ENCODE measurements at places on chromosomes 2 and 18. TPM values are rescaled to one million over a fixed set of nuclear protein-coding genes. Genes with fewer than 3 reads are reported as not detected.

The CAPN14 gene
- not detected for total RNA-seq

DNA sequence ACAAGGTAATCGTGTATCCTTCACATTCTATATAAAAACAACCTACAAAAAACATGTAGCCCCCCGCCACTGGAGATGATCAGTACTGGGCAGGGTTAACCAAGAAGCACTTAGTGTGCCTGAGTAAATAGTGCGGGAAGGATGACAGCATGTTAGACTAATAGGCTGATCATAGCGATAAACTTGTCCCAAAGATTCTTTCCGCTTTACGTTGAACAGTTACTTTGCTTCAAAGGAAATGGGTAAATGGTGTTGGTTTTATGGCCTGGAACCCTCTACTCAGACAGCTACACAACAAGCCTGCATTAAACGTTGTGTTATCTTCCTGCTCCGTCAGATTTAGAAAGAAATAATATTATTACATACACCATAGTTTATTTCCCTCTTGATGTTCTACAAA lies 67.7 kb downstream of the CTAGE1 start:
- DNase-seq: no peak
- H3K4me1 ChIP-seq: peaks cover 10% of the 10 kb centered on the region

- no peaks in the 10 kb centered on the region for H3K4me1 ChIP-seq
- no peaks in the 10 kb centered on the region for H3K27me3 ChIP-seq
Measured at GRCh38 chr2:34102339-34102738, 503.2 kb upstream of the FAM98A start.

The C2orf78 gene
- not detected for total RNA-seq

DNA sequence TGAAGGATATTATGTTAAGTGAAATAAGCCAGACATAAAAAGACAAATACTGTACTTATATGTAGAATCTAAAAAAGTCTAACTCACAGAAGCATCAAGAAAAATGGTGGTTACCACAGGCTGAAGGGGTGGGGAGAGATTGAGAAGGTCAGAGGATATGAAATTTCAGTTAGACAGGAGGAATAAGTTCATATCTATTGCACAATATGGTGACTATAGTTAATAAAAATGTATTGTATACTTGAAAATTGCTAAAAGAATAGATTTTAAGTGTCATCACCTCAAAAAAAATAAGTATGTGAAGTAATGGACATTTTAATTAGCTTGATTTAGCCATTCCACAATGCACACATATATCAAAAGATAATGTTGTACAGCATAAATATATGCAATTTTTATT lies 19.8 kb downstream of the ACMSD start:
- H3K36me3 ChIP-seq: no peaks in the 10 kb centered on the region
- no peak overlapping the region for H3K4me3 ChIP-seq
- DNase-seq: no peak
- H3K4me1 ChIP-seq: no peaks in the 10 kb centered on the region
- no peaks in the 10 kb centered on the region for H3K27me3 ChIP-seq

The GRB14 gene
- 6.5 TPM for total RNA-seq

DNA sequence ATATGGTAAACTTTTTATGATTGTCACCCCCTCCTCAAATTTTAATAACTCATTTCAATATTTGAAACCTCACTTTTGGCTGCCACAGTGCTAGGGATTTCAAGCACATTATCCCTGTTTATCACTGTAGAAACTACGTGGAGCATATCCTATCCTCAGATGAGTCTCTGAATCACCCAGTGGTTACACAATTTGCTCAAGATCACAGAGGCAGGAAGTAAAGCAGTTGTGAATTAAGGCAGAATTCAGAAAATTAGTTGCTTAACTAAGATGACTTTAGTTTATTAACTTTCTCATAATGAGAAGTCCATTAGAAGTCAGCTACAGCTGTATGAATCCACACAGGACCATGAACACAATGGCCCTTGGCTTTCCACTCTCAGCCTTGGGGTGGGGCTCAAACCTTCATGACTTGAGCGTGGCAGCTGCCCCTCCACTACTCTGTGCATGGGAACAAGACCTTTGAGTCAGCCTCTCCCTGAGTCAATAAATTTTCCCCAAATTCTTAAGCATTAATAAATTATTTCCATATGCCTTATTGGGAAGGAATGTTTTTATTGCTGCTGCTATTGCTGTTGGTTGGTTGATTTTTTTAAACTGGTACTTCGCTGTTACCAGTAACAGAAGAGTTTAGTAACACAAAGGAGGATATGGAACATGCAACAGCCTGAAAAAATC lies 369.0 kb downstream of the CBLN2 start:
- no peak overlapping the region for H3K27ac ChIP-seq
- no peaks in the 10 kb centered on the region for H3K27me3 ChIP-seq
- H3K4me1 ChIP-seq: no peaks in the 10 kb centered on the region
- no peak for DNase-seq

The LHCGR gene
- total RNA-seq: 0.63 TPM

DNA sequence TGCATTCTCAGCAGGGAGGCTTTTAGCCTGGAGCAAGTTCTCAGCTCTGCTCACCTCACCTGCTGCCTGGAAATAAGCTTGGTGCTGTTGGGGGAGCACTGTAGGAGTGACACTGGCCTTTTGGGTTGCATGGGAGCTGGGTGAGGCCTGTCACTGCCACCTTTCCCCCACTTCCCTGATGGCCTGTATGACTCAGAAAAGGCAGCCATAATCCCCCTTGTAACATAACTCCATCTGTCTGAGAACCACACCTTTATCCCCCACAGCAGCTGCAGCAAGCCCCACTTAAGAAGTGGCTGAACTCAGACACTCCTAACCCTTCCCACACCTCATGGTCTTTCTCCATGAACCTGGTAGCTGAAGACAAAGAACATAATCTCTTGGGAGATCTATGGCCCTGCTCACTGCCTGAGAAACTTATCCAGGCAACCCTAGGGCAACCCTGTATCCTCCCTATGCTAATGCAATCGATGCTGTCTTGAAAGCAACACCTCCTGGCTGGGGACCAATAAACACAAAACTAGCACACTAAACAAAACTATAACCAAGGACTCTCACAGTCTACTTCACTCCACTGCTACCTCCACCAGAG lies 258.9 kb upstream of the OSR1 start:
- no peaks in the 10 kb centered on the region for H3K36me3 ChIP-seq
- H3K4me3 ChIP-seq: no peak overlapping the region
- no peak for DNase-seq
- H3K27ac ChIP-seq: no peak overlapping the region

The ABCG8 gene
- not detected for total RNA-seq

DNA sequence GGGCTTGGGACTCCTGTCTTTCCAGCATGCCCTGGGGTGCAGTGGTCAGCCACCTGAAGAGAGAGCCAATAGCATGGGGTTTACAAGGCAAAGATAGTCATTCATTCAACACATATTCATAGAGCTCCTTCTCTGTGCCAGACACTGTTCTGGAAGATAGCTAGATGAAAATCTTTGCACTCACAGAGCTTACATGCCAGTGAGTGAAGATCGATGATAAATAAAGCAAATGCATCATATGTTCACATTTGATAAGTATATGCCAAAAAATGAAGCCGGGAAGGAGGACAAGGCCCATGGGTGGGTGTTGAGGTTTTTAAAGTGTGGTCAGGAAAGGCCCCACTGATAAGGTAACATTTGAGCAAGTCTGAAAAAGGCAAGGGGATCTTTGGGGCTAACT lies 130.8 kb upstream of the CDCA7 start:
- H3K27ac ChIP-seq: no peak overlapping the region
- H3K36me3 ChIP-seq: no peaks in the 10 kb centered on the region
- no peaks in the 10 kb centered on the region for H3K27me3 ChIP-seq
- DNase-seq: no peak
- peaks cover 7% of the 10 kb centered on the region for H3K4me1 ChIP-seq

The IL1B gene
- 0.39 TPM for total RNA-seq

DNA sequence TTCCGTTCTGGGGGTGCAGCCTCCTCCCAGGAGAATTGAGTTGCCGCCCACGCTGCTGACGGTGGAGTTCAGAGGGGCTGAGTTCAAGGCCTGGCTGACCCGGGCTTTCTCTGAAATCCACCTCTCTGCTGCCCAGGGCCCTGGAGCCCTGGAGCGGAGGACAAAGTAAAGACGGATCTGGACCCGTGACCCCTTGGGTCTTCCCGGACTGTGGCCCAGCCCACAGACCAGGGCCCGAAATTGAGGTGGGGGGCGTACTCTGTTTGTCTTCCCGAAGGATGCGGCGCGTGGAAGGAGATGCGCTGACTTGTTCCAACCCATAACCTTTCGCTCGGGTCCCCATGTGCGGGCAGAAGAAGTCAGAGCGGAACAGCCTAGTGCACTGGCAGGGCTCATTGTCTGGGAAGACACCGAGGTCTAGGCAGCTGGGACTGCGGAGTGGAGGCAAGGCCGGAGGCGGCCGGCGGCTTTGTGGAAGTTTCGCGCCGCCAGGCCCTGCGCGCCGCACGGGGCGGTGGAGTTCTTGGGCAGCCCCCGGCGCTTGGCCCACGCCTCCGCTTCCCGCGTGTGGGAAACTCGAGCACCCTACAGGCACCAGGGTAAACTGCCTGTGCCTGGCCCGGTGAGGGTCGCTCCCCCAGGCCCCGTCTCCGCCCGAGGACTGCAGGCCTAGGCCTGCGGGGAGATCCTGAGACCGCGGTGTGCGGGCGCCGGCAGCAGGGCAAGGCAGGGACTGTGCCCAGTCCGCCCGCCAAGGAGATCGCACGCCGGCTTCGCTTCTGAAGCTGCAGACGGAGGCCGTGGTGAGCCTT lies 9.8 kb downstream of the POU3F3 start:
- no peak overlapping the region for H3K4me3 ChIP-seq
- H3K4me1 ChIP-seq: no peaks in the 10 kb centered on the region
- no peaks in the 10 kb centered on the region for H3K36me3 ChIP-seq

The SLC66A2 gene
- 112 TPM for total RNA-seq

GRCh38 chr2:129188451-129188850 lies 791.0 kb upstream of the RAB6C start:
- no peaks in the 10 kb centered on the region for H3K27me3 ChIP-seq
- no peaks in the 10 kb centered on the region for H3K4me1 ChIP-seq
- H3K27ac ChIP-seq: no peak overlapping the region

The SP5 gene
- 14.1 TPM for total RNA-seq

The KCNF1 gene
- total RNA-seq: not detected

DNA sequence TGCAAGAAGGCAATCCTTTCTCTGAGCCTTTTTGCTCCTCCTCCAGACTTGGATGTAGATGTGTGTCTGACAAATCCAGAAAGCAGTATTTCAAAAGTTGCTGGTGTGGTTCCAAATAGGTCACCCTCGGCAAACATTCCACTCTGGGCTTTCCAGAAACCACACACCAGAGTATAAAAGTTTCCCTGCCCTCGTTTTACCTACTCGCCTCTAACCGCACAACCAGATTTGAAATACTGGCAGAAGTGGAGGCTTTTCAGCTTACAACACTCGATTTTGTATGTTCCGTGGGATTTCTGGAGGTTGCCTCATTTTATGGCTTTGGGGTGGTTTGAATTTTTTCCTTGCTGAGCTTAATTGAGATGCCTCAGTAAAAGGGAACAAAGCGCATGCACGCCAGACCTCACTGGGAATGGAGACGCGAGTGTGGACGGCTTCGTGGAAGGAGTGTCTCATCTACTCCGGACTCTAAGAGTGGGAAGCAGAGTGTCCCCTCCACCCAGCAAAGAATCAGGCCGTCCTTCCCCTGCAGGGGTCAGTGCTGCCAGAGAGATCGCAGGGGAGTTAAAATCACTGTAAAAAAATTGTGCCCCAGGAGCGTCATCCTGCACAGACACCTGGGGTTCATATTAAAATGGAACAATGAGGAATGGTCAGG lies 44.0 kb upstream of the RPL31 start:
- no peak overlapping the region for H3K27ac ChIP-seq
- no peak overlapping the region for H3K4me3 ChIP-seq
- H3K36me3 ChIP-seq: no peaks in the 10 kb centered on the region
- H3K4me1 ChIP-seq: no peaks in the 10 kb centered on the region
- DNase-seq: peak; percentile 71
- no peaks in the 10 kb centered on the region for H3K27me3 ChIP-seq

GRCh38 chr18:9428862-9429661 lies 46.3 kb upstream of the RALBP1 start:
- H3K4me1 ChIP-seq: peaks cover 28% of the 10 kb centered on the region
- H3K4me3 ChIP-seq: no peak overlapping the region
- H3K36me3 ChIP-seq: no peaks in the 10 kb centered on the region
- H3K27ac ChIP-seq: peak overlapping the region; percentile 77
- DNase-seq: no peak

DNA sequence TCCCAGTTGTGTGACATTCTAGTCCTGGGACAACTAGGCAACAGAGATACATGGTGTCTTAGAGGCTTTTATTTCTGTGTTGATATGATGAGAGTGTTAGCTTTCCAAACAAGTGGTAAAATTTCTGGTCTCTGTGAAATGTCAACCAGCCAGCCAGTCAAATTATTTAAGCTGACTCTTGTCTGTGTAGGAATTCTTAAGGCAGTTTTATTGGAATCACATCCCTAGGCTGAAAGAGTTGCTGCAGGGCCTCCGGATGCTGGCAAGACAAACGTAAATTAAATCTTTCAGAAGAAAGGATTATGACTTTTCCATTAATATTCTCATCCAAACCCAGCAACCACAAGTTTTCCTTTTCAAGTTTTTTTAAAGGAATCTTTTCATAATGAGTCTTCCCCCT lies 44.6 kb downstream of the SERPINB7 start:
- no peaks in the 10 kb centered on the region for H3K27me3 ChIP-seq
- H3K27ac ChIP-seq: no peak overlapping the region
- H3K4me1 ChIP-seq: no peaks in the 10 kb centered on the region
- no peaks in the 10 kb centered on the region for H3K36me3 ChIP-seq
- no peak overlapping the region for H3K4me3 ChIP-seq

GRCh38 chr18:45850021-45850420 lies 24.5 kb downstream of the SIGLEC15 start:
- H3K27me3 ChIP-seq: no peaks in the 10 kb centered on the region
- no peak overlapping the region for H3K27ac ChIP-seq
- H3K36me3 ChIP-seq: no peaks in the 10 kb centered on the region
- no peak for DNase-seq
- no peak overlapping the region for H3K4me3 ChIP-seq

- peaks cover 18% of the 10 kb centered on the region for H3K4me1 ChIP-seq
Measured at GRCh38 chr2:43612944-43613343, 17.1 kb upstream of the THADA start.

- no peaks in the 10 kb centered on the region for H3K4me1 ChIP-seq
- H3K27ac ChIP-seq: no peak overlapping the region
- H3K36me3 ChIP-seq: peaks cover 21% of the 10 kb centered on the region
- peak overlapping the region; percentile 29 for H3K4me3 ChIP-seq
- no peaks in the 10 kb centered on the region for H3K27me3 ChIP-seq
- no peak for DNase-seq
Measured at GRCh38 chr2:120177001-120177621, 46.1 kb downstream of the TMEM185B start.

GRCh38 chr2:234025466-234025865 lies 25.0 kb upstream of the SPP2 start:
- no peak for DNase-seq
- H3K27ac ChIP-seq: no peak overlapping the region
- no peaks in the 10 kb centered on the region for H3K4me1 ChIP-seq
- no peaks in the 10 kb centered on the region for H3K36me3 ChIP-seq
- H3K27me3 ChIP-seq: no peaks in the 10 kb centered on the region
- H3K4me3 ChIP-seq: no peak overlapping the region

- no peak overlapping the region for H3K27ac ChIP-seq
- H3K4me1 ChIP-seq: no peaks in the 10 kb centered on the region
- no peaks in the 10 kb centered on the region for H3K36me3 ChIP-seq
- H3K4me3 ChIP-seq: no peak overlapping the region
- H3K27me3 ChIP-seq: no peaks in the 10 kb centered on the region
- no peak for DNase-seq
Measured at GRCh38 chr2:62561586-62561985, 55.6 kb upstream of the TMEM17 start.

The GCKR gene
- total RNA-seq: not detected

The MC5R gene
- not detected for total RNA-seq

- no peaks in the 10 kb centered on the region for H3K27me3 ChIP-seq
- H3K4me3 ChIP-seq: no peak overlapping the region
- H3K4me1 ChIP-seq: peaks cover 4% of the 10 kb centered on the region
Measured at GRCh38 chr18:62165583-62165982, 21.3 kb downstream of the PIGN start.

Data from tibial nerve (tissue), 4 donors.